Naive thymus-derived CD8-positive, alpha-beta T cell (primary cell): ENCODE measurements at places on chromosomes 2 and 18.
A peak's percentile ranks its signal among the peaks of the same experiment; 100 is the strongest.

DNA sequence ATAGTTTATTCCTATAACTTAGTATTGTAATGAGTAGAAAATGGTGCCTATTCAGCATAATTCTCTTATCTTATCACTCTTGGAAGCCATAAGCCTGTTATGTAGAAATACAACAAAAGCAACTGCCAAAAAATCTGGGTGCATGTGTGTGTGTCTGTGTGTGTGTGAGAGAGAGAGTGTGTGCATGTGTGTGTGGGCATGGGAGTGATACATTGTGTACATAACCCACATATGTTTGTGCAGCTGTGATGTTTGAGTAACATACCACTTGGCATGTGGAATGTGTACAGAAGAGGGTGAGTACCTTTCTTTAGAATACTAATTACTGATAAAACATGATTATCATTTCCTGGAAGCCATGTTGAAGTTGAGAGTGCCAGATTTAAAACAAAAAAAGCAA is 642.3 kb upstream of the SYT4 start:
- H3K4me1 ChIP-seq: no peaks in the 10 kb centered on the region
- H3K36me3 ChIP-seq: no peaks in the 10 kb centered on the region
- no peak for DNase-seq
- H3K4me3 ChIP-seq: no peak overlapping the region
- H3K27ac ChIP-seq: no peak overlapping the region

GRCh38 chr2:173386021-173386737 is 31.5 kb downstream of the CDCA7 start:
- H3K4me3 ChIP-seq: no peak overlapping the region
- H3K27me3 ChIP-seq: peaks cover under 1% of the 10 kb centered on the region
- DNase-seq: no peak
- H3K36me3 ChIP-seq: peaks cover 4% of the 10 kb centered on the region

DNA sequence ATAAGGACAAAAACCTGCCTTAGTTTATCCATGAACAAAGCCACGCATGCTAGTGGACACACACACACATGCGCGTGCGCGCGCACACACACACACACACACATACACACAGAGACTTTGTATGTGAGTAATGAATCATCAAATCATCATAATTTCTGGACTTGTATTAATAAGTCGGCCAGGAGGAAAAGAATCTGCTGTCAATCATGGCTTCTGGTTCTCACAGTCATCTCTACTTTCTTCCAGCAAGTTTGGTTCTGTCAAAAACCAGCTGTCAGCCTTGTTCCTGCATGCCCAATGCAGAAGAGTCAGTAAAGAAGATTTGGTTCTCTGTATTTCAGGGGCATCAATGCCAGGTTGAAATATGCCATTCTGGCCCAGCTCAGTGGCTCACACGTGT is 1.1 kb upstream of the TTR start:
- peaks cover 14% of the 10 kb centered on the region for H3K27me3 ChIP-seq
- no peak overlapping the region for H3K27ac ChIP-seq
- DNase-seq: no peak
- H3K4me1 ChIP-seq: no peaks in the 10 kb centered on the region

- no peaks in the 10 kb centered on the region for H3K27me3 ChIP-seq
- peak overlapping the region; percentile 99 for H3K4me3 ChIP-seq
- peak overlapping the region; percentile 99 for H3K27ac ChIP-seq
Measured at GRCh38 chr18:12946549-12947284, 1.1 kb upstream of the SEH1L start.

- no peak overlapping the region for H3K27ac ChIP-seq
- H3K4me3 ChIP-seq: no peak overlapping the region
- no peak for DNase-seq
- no peaks in the 10 kb centered on the region for H3K27me3 ChIP-seq
- H3K4me1 ChIP-seq: no peaks in the 10 kb centered on the region
Measured at GRCh38 chr2:228094377-228094921, 87.0 kb downstream of the SPHKAP start.

DNA sequence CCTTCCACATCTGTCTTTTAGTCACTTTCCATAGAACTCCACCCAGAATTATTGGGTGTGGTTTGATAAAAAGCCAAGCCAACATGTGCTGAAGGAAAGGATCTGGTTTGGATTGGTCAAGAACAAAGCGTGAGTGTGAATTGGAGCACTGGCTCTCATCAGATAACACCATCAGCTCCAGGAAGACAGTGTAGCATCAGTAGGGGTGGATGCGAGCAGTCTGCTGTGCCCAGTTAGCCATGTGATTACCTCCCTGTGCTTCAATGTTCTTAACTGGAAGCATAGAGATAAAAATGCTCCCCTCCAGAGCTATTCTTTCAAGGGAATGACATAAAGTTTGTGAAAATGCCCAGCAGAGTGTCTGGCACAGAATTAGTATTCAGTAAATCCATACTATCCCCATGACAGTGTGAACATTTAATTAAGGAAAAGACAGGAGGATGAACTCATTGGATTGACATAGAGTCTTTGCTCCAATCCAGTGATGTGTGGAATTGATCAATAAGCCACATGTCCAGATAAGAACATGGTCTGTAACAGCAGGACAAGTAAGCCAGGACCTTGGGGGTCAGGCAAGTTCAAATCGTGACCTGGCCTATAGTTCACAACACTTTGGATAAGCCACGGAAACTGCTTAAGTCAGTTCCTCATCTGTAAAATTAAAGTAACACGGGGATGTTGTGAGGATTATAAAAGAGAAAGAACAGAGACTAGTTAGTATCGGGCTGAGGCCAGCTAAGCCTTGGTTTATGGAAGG is 68.0 kb downstream of the FAM124B start:
- H3K4me1 ChIP-seq: no peaks in the 10 kb centered on the region
- H3K27me3 ChIP-seq: peaks cover 11% of the 10 kb centered on the region
- DNase-seq: no peak
- H3K36me3 ChIP-seq: no peaks in the 10 kb centered on the region
- H3K4me3 ChIP-seq: no peak overlapping the region

- H3K4me3 ChIP-seq: no peak overlapping the region
- H3K36me3 ChIP-seq: peaks cover 5% of the 10 kb centered on the region
- no peaks in the 10 kb centered on the region for H3K27me3 ChIP-seq
- no peak overlapping the region for H3K27ac ChIP-seq
Measured at GRCh38 chr2:26292646-26293045, 47.9 kb downstream of the HADHB start.
